ENCODE measurements at places on chromosomes 12 and 14. TPM values are rescaled to one million over a fixed set of nuclear protein-coding genes. Genes with fewer than 3 reads are reported as not detected.

- DNase-seq, result no peak
These were observed 22.1 kb downstream of the MTHFD1 start for GRCh38 chr14:64410084-64410774.

DNA sequence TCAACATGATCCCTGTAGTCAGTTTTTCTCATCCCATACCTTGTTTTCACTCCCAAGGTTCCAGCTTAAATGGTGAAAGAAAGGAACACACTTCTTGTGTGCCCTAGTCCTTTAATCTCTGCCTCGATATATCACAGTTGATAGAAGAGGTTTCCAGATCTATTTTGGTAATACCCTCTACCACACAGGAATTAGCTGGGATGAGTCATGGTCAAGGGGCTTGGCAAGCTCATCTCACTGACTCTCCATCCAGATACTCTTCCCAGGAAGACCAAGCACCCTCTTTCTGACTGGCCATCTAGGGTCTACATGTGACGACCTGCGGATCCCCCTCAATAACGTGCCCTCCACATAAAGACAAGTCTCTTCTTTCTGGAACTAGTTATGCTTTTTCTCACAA, 277.9 kb downstream of the ITPR2 start:
- DNase-seq, result no peak

The KLHL42 gene
- total RNA-seq, result 40.9 TPM

GRCh38 chr14:99679996-99680395, 4.1 kb upstream of the CYP46A1 start:
- DNase-seq, result no peak

DNA sequence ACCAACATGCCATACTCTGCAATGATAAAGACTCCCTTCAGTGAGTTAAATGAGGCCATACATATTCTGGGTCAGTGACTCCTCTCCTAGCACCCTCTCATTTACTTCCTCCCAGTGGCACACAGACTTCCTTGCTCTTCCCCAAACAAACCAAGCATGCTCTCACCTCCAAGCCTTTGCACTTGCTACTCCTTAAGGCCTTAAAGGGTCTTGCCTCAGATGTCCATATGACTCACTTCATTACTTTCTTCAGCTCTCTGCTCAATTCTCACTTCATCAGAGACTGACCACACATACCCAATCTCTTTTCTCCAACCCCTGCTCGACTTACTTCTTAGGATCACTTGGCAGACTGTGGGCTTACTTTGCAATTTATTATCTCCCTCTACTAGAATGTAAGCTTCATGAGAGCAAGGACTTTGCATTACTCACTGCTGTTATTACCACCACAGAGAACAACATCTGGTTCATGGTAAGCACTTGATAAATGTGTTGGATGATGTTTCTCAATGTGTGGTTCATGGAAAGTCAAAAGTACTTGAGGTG, 22.8 kb downstream of the DDX24 start:
- DNase-seq, result no peak

The PIK3C2G gene
- 0.34 TPM for total RNA-seq

The LRP1-AS gene
- not detected for total RNA-seq

Measured in uterus (tissue), 4 donors.